Activated naive CD4-positive, alpha-beta T cell treated with anti-CD3 and anti-CD28 coated beads for 36 hours (primary cell): ENCODE measurements at places on chromosomes 16 and 17. TPM values are rescaled to one million over a fixed set of nuclear protein-coding genes. Genes with fewer than 3 reads are reported as not detected.

PYY gene
- not detected for total RNA-seq

MT1A gene
- total RNA-seq, result not detected

TP53TG3C gene
- not detected for total RNA-seq

HAGHL gene
- 7.7 TPM for total RNA-seq

INCA1 gene
- 0.54 TPM for total RNA-seq

AGRP gene
- total RNA-seq, result not detected

GPR179 gene
- 0.02 TPM for total RNA-seq

FOXL1 gene
- not detected for total RNA-seq

RCVRN gene
- total RNA-seq, result not detected

LUC7L3 gene
- 120 TPM for total RNA-seq

SKAP1 gene
- 60.3 TPM for total RNA-seq

P2RX5 gene
- 47.4 TPM for total RNA-seq

OR1F1 gene
- not detected for total RNA-seq

TUBD1 gene
- total RNA-seq, result 15.4 TPM

ODAD4 gene
- total RNA-seq, result 0.79 TPM

DHX58 gene
- 46.3 TPM for total RNA-seq

ABCC11 gene
- 0.24 TPM for total RNA-seq

SLC16A6 gene
- 1.1 TPM for total RNA-seq

CHP2 gene
- total RNA-seq, result not detected

AARS1 gene
- 237 TPM for total RNA-seq

C17orf67 gene
- total RNA-seq, result 1.9 TPM

SARM1 gene
- total RNA-seq, result 12.3 TPM

TSC2 gene
- 72.7 TPM for total RNA-seq

ERN2 gene
- not detected for total RNA-seq

AKAP1 gene
- total RNA-seq, result 23.1 TPM

ZPBP2 gene
- total RNA-seq, result not detected

ITPRIPL2 gene
- total RNA-seq, result 0.19 TPM

KRTAP4-4 gene
- total RNA-seq, result not detected

HIRIP3 gene
- total RNA-seq, result 40.8 TPM

BEAN1 gene
- not detected for total RNA-seq

HSD17B2 gene
- not detected for total RNA-seq
